Hematopoietic multipotent progenitor cell treated with erythropoietin and hydrocortisone succinate and interleukin-3 and kit ligand, for 8 days (in vitro differentiated cells): ENCODE measurements at places on chromosomes 12 and 14.

- DNase-seq: no peak
These were observed 696.0 kb upstream of the LMO3 start for GRCh38 chr12:17302001-17302400.

DNA sequence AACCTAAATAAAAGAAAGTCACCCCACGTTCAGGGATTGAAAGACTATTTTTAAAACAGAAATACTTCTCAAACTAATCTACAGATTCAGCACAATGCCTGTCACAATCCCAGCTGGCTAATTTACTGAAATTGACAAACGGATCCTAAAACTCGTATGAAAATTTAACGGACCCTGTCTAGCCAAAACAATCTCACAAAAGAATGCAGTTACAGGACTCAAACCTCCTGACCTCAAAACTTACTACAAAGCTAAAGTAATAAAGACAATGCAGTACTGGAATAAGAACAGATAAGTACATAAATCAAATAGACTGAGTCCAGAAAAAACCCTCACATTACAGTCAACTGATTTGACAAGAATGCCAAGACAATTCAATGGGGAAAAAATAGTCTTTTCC, 48.8 kb downstream of the IPO8 start:
- no peak for DNase-seq

GRCh38 chr12:71476513-71476912, 36.9 kb downstream of the LGR5 start:
- no peak for DNase-seq

- peak; percentile 6 for DNase-seq
These were observed 466.6 kb downstream of the TRHDE start for GRCh38 chr12:72738811-72739210.

GRCh38 chr12:12336049-12336411, 14.0 kb downstream of the MANSC1 start:
- no peak for DNase-seq

- no peak for DNase-seq
These were observed 54.9 kb downstream of the RAB35 start for GRCh38 chr12:120061575-120062214.

GRCh38 chr12:49555631-49556390, 12.1 kb downstream of the MCRS1 start:
- no peak for DNase-seq

GRCh38 chr12:69039911-69040310, 106.9 kb upstream of the CPM start:
- DNase-seq: no peak

- DNase-seq: no peak
These were observed 94.4 kb downstream of the FIGNL2 start for GRCh38 chr12:51753980-51754675.
